ENCODE measurements at places on chromosomes 16 and 17.

GRCh38 chr17:37662353-37662752 is 19.1 kb upstream of the DDX52 start:
- no peak for DNase-seq

DNA sequence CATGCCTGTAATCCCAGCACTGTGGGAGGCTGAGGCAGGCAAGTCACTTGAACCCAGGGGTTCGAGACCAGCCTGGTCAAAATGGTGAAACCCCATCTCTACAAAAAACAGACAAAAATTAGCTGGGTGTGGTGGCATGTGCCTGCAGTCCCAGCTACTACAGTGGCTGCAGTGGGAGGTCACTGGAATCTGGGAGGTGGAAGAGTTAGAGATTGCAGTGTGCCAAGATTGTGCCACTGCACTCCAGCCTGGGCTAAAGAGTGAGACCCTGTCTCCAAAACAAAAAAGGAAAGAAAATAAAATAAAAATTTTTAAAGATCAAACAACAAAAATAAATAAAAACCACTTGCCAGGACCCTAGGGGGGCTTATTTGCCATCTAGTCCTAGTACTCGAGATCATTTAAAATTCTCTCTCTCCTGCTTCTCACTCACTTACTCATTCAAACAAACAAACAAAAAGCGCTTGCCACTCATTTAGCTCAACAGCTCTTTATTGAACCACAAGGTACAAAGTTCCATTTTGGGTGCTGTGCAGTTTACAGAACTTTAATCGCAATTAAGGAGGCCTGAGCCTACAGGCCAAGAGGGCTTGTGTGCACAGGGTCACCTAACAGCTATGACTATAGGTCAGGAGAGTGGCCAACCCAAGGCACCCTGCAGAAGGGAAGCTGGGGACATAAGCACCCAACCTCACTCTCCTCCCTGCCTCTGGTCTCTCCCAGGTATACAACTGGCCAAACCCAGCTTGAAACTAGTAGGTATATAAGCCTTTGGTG is 4.4 kb downstream of the CHD9NB start:
- no peak for DNase-seq

- DNase-seq = no peak
Observed at GRCh38 chr17:32976131-32976530, 15.5 kb upstream of the SPACA3 start.

DNA sequence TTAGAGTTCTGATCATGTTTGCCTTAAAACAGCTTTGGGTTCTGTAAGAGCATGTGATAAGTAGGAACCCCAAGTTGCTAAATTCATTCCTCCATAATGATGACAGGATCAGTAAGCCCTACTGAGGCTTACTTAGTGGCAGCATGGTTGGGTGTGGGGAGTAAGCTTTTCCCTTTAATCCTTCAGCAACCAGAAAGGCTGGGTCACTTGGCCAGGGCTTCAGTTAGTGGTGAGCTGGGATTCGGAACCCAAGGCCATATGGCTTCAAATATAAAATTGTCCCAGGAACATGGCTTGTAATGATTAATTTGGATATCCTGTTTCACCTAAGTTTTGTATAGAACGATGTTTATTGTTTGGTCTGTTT is 850 bp downstream of the GINS3 start:
- DNase-seq = peak; percentile 57

- DNase-seq = no peak
Observed at GRCh38 chr16:56601325-56601724, 7.1 kb upstream of the MT2A start.

GRCh38 chr17:50470426-50470825 is 1.7 kb upstream of the CHAD start:
- no peak for DNase-seq

- DNase-seq = no peak
Observed at GRCh38 chr17:72268431-72268830, 147.6 kb downstream of the SOX9 start.

GRCh38 chr16:29745853-29746345 is at the start of gene C16orf54:
C16orf54 (minus strand) TSS chr16:29745990; CDS start chr16:29744951, 1,039 bp downstream.
- no peak for DNase-seq

- DNase-seq = no peak
Observed at GRCh38 chr17:36127911-36128310, 24.3 kb downstream of the CCL4 start.

DNA sequence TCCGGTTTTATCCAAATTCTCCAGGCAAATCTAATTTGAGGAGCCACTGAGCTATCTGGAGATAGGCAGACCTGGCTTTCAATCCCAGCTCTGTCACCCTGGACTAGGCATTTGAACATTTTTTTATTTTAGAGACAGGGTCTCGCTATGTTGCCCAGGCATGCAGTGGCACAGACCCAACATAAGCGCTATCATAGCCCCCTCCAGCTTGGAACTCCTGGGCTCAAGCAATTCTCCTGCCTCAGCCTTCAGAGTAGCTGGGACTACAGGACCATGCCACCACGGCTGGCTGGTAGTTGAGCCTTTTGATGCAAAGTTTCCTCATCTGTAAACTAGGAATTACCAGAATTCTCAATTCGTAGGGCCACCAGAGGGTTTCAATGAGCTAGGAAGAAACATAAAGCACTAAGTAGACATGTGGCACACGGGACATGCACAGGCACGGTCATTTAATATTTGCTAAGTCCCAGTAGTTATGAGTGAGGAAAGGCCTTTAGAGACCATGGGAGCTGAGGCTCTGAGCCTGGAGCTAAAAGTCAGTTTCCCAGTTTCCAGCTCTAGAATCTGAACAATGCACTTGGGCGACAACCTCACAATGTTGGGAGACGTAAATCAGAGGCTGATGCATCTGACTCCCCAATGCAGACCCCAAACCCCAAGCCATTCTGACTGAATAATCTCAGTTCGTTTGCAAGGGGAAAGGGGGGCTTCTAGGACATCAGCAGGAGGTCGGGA is 1.1 kb downstream of the ELOB start:
- DNase-seq = no peak

GRCh38 chr17:34757106-34757505 is 177.7 kb downstream of the TMEM132E start:
- DNase-seq = no peak

DNA sequence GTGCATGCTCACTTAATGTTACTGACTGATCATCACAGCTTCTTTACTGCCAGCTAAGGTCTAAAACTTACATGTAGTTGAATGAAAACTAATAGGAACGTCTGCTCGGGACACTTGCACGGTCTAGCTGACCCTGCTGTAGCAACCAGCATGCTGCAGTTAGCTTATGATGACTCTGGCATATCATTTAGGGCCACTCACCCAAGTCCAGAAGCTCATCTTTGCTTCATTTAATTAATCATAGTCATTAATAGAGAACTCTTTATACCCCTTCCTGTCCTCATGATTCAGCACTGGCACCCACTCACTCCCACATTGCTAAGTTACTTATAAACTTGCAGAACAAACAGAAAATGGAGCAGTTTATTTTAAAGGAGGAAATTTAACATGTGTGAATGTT is 136.3 kb downstream of the NLK start:
- DNase-seq = no peak

GRCh38 chr16:67801883-67802282 is 4.5 kb downstream of the RANBP10 start:
- DNase-seq = no peak

DNA sequence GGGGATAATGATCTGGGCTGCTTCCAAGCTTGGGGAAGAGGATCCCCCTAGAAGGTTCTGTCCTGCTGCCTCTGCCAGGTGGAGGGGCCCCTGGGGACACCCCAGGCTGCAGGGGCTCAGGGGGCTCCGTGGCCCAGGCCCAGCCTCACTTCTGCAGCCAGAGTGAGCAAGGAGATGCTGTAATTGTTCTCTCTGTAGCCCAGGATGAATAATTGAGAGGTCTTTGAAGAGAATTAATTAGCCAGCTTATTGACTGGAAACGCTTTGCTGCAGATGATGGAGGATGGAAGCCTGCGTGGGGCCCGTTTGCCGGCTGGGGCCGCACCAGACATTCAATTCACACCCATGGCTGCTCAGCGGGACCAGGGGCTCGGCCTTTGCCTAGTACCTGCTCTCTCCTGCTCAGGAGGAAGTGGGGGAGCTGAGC is 38.5 kb downstream of the TMEM235 start:
- DNase-seq = no peak

- no peak for DNase-seq
Observed at GRCh38 chr16:27514806-27515205, 34.9 kb downstream of the GTF3C1 start.

DNA sequence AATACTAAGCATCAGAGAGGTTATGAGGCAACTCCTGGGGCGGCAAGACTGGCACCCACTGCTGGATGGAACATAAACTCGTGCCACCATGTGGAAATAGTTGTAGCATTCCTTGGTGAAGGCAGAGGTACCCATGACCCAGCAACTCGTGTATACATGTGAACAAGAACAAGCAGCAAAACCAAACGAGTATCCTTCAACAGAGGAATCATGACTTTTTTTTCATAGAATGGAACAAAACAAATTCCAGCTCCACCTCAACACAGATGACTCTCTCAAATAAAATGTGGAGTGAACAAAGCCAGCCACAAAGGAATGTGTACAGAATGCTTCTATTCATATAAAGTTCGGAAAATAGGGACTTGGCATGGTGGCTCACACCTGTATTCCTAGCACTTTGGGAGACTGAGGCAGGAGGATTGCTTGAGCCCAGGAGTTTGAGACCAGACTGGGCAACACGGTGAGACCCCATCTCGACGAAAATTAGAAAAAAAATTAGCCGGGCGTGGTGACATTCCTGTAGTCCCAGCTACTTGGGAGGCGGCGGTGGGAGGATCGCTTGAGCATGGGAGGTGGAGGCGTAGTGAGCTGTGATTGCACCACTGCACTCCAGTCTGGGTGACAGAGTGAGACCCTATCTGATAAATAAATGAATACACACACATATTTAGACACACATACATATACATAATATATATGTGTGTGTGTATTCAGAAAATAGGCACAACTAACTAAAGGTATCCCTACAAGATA is 35.3 kb downstream of the B9D1 start:
- DNase-seq = no peak

- DNase-seq = no peak
Observed at GRCh38 chr16:11160676-11161115, 95.3 kb downstream of the SOCS1 start.

DNA sequence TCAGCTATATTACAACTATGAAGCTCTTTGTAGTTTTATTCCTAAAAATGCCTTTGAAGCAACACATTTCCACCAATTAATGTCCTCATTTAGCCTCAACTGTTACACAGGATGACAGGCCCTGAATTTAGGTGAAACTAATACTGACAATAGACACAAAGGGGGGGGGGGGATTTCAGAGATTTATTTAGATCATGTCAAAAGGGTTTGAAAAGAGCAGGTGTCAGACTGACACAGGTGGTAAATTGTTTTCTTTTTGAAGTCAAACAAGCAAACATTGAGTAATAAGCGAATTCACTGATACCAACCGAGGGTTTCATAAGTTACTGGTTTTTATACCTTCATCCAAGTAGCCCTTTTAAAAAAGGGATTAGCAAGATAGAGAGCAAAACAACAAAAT is 40.8 kb downstream of the KANSL1 start:
- DNase-seq = no peak

- DNase-seq = no peak
Observed at GRCh38 chr17:78132084-78132676, 1.6 kb downstream of the TMC8 start.

GRCh38 chr16:27107185-27107592 is 40.5 kb downstream of the C16orf82 start:
- no peak for DNase-seq

- DNase-seq = no peak
Observed at GRCh38 chr17:30433514-30433913, 43.7 kb upstream of the GOSR1 start.

DNA sequence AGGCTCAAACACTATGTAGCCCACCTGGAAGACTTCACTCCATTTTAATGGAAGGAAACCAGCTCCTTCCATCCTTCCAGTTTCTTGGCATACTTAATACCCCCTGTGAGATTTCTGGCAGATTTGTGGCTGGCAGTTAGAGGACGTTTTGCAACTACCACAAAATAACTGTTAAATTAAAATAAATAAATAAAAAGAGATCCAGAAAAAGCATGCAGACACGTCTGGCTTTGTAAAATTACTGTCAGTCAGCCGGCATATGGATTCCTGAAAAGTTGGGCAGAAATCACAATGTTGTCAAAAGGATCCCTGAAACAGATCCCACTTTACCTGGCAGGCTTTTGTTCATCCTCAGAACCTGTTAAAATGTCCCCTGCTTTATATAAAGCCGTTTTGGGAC is 113.9 kb downstream of the ASIC2 start:
- DNase-seq = no peak

DNA sequence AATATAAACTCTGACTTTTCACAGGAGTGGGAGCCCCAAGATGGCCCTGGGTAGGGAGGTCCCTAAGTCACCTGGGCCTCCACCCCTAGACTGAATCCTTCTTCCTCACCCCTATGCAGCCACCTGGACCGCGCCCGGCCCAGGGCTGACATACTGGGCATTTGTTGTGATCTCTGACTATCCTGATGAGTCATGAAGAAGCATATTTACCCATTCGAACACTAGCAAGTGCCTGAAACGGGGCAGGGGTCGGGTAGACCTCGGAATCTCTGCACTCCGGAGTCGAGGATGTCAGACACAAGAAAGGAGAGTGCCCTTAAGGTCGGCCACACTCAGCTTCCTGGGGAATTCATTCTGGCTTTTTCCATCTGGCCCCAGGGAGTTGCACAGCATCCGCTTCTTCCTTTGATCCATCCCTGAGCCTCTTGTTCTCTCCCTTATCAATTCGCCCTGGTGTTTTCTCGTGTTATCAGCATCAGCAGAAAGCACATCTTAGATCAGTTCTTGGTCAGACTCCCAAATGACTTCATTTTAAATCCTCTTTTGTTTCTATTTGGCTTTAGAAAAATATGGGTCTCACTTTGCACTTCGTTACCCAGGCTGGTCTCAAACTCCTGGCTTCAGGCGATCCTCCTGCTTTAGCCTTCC is 10.4 kb downstream of the METTL22 start:
- no peak for DNase-seq

- no peak for DNase-seq
Observed at GRCh38 chr17:64622931-64623654, 39.0 kb downstream of the SMURF2 start.

DNA sequence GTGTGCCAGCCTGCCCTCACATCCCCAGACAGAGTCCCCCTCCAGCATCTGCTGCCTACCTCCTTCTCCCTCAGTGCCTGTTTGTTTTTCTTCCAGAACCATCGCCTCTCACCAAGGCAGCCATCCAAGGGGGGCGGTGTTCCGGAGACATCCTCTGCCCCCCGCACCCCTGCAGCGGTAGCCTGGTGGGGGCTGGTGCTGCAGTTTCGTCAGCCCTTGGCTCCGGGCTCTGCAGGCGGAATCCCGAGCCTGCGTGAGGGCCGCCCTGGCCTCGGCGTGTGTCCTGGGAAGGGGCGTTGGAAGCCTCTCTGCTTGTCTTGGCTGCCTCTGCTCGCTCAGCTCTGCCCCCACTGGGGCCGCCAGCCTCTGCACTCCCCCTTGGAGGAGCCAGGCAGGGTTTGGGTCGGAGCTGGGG is 126.0 kb upstream of the CIBAR2 start:
- DNase-seq = no peak

Data from D341Med (cell line).